ENCODE measurements at places on chromosomes 2 and 18. TPM values are rescaled to one million over a fixed set of nuclear protein-coding genes. Genes with fewer than 3 reads are reported as not detected.

DNA sequence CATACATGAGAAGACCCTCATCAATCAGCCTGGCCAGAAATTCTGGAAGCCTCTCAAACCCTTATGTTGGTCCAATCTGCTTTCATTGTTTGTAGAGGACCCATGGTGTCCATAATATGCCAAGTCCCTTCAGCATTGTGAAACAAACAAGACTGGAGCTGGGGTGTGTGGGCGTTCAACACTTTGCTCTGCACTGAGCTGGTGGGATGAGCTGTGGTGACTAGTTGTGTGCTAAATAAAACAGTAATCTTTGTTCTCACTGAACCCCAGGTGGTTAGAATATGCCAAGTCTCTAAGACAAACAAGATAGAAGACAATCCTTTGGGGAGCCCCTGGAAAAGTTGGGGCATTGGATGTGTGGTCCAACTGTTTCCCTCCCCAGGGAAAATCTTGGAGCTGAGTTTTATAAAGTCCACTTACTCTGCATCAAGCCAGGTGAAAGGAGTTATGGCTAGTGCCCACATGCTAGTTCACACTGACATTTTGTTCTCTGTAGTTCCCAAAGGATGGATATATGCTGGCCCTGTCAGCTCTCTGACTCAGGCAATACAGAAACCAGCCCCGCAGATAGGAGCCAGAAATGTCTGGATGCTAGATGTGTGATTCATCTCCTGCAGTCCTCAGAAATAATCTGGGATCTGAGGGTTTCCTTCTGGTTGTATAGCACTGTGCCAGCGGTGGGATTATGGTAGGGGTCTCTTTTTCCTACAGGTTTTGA, 260.2 kb downstream of the TMX3 start:
- H3K27ac ChIP-seq, result no peak overlapping the region
- no peaks in the 10 kb centered on the region for H3K36me3 ChIP-seq
- no peaks in the 10 kb centered on the region for H3K27me3 ChIP-seq
- no peaks in the 10 kb centered on the region for H3K4me1 ChIP-seq
- DNase-seq, result no peak

The LPIN2 gene
- 16.7 TPM for total RNA-seq

- no peaks in the 10 kb centered on the region for H3K27me3 ChIP-seq
- peaks cover 23% of the 10 kb centered on the region for H3K4me1 ChIP-seq
These were observed 141.1 kb downstream of the IRS1 start for GRCh38 chr2:226658555-226658954.

- 0 out of 2 replicates have a peak, but pooled peaks cover 3% of the 10 kb centered on the region for H3K27me3 ChIP-seq
- H3K4me1 ChIP-seq, result no peaks in the 10 kb centered on the region
- DNase-seq, result no peak
- no peak overlapping the region for H3K27ac ChIP-seq
- H3K36me3 ChIP-seq, result no peaks in the 10 kb centered on the region
These were observed 591.2 kb downstream of the RNF144A start for GRCh38 chr2:7508296-7508943.

DNA sequence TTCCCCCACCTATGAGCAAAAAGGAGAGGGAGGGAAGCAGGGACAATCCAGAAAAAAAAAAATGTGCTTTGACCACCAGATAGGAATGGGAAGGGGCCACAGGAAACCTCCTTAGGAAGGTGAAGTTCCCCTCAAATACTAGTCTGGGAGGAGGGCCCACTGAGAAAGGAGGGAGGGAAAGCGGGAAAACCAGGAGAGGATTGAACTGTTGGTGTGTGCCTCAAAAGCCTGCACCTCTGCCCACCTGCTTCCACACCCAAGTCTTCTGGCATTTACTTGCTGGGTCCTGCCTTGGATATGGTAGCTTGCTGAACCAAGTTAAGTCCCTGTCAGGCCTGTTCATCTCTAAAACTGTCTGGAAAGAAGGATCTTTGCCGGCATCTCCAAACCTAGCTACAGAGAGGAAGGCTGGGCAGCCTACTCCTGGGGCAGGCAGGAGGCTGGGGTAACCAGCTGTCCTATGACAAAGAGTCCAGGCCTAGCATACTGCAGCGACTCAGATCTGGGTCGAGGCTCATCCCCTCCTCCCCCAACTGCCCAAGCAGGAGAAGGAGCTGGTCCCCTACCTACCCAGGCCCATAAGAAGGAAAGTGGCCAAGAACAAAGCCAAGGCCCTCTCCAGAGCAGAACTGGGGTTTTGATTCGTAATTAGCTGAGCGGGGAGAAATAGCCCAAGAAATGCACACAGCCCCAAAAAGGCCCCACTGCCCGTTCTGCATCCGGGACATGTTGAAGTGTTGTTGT, 3.0 kb downstream of the EN1 start:
- no peak overlapping the region for H3K4me3 ChIP-seq
- no peak for DNase-seq
- no peaks in the 10 kb centered on the region for H3K4me1 ChIP-seq
- no peak overlapping the region for H3K27ac ChIP-seq
- H3K27me3 ChIP-seq, result peaks cover 8% of the 10 kb centered on the region
- no peaks in the 10 kb centered on the region for H3K36me3 ChIP-seq

The SALL3 gene
- not detected for total RNA-seq

The FN1 gene
- total RNA-seq, result 143 TPM

All from SJCRH30 (cell line).